ENCODE measurements at places on chromosomes 1 and 21. TPM values are rescaled to one million over a fixed set of nuclear protein-coding genes. Genes with fewer than 3 reads are reported as not detected.

Gene CFHR5
- not detected for total RNA-seq

Gene RHD
- total RNA-seq: not detected

Gene KLF17
- not detected for total RNA-seq

DNA sequence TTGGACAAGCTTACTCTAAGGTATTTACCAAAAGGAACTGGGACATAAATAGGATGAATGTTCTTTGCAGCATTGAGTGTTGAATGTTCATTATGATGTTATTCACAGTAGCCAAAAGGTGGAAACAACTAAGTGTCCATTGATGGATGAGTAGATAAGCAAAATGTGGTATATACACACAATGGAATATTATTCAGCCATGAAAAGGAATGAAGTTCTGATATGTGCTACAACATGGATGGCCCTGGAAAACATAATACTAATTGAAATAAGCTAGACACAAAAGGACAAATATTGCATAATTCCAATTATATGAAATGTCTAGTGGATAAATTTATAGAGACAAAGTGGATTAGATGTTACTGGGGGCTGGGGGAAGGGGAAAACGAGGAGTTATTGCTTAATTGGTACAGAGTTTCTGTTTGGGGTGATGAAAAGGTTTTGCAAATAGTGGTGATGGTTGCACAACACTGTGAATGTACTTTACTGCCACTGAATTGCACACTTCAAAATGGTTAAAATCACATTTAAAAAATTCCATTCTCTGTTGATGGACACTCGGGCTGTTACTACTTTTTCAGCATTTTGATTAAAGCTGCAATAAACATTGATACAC, 2.9 kb downstream of the MTARC1 start:
- no peak for DNase-seq

- DNase-seq: no peak
Measured at GRCh38 chr1:191065771-191066170, 588.1 kb upstream of the BRINP3 start.

- DNase-seq: peak; percentile 15
Measured at GRCh38 chr1:21437341-21437640, 2.6 kb upstream of the NBPF3 start.

GRCh38 chr1:33111965-33112364, 31.0 kb downstream of the AZIN2 start:
- DNase-seq: no peak

- peak; percentile 65 for DNase-seq
Measured at GRCh38 chr1:12052008-12052573, 11.0 kb upstream of the TNFRSF8 start.

GRCh38 chr1:6254691-6255090, 6.2 kb downstream of the GPR153 start:
- no peak for DNase-seq

- no peak for DNase-seq
Measured at GRCh38 chr1:37147392-37147831, 113.1 kb upstream of the GRIK3 start.

- DNase-seq: peak; percentile 97
Measured at GRCh38 chr1:45521413-45522323, at the start of gene PRDX1. TSS of gene PRDX1 (minus strand) at chr1:45521884. CDS start at chr1:45519043, 2,841 bp downstream.

GRCh38 chr1:67759692-67760029, 73.6 kb downstream of the GNG12 start:
- DNase-seq: no peak

All from left ventricle myocardium superior (tissue), 1 donor.